ENCODE measurements at places on chromosomes 5 and 9.

DNA sequence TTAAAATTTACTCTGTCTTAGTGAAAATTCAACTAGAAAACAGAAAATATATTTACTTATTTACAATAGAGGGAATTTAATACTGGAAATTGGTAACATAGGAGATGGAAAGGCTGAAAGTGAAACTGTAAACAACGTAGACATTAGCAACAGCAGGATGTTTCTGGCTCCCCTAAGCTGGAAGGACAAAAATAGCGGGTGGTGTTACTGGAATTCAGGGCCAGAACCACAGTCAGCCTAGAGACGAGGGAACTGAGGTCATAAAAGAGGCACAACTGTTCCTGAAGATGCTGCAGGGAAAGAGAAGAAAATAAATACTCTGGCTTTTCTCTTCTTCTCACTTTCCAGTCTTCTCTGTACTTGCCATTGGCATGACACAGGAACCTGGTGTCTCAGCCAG lies 80.4 kb upstream of the NIPBL start:
- no peak for DNase-seq

DNA sequence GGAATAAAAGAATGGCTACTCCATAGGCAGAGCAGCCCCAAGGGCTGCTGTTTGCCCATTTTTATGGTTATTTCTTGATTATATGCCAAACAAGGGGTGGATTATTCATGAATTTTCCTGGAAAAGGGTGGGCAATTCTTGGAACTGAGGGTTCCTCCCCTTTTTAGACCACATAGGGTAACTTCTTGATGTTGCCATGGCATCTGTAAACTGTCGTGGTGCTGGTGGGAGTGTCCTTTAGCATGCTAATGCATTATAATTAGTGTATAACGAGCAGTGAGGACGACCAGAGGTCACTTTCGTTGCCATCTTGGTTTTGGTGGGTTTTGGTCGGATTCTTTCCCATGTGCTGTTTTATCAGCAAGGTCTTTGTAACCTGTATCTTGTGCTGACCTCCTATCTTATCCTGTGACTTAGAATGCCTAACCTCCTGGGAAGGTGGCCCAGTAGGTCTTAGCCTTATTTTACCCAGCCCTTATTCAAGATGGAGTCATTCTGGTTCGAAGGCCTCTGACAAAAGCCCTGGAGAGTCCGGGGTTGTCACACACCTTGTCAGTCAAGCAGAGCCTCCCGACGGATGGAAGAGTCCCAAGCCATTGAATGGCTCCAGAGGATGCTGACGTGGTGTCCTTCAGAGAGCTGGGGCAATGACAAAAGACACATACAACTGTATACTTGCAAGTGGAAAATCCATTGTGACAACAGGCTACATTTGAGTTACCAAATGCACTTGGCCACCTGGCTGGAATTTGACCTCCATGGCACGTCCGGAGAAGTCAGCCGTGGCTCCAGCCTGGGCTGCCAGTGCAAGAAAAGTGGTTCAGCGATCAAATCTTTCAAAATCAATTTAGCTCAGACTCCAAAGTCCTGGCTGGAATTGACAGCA lies 67.1 kb upstream of the CLINT1 start:
- DNase-seq: no peak

DNA sequence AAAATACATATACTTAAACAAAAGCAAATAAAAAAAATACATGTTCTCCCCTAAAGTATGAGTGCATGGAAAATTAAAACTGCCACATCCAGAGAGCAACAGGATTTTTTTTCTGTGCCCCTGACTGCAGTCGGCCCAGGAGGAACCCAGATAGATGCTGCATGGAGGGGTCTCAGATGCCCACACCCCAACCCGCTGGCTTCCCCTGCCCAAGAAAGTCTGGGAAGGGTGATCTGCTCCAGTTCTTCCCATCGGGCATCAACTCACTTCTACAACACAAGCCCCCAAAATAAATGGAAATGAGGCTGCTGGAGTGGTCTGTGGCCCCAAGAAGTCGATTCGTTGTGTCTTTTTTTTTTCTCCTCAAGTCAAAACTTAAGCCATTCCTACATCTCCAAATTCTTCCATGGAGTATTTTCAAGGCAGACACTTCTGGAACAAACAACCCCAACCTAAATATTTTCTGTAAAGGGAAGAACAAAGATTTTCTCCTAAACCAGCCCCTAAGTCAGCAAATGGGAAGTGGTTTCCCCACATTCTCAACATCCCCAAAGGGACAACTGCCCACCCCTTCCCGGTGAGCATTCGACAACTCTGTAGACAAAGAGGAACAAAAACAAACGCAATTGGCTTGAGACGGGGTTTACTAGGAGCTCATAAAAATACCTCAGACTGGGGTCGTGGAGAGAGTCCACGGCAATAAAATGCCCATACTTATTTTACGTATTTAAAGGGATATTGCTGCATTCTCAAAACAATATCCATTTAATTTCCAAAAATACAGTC lies 46.7 kb downstream of the ROR2 start:
- no peak for DNase-seq

DNA sequence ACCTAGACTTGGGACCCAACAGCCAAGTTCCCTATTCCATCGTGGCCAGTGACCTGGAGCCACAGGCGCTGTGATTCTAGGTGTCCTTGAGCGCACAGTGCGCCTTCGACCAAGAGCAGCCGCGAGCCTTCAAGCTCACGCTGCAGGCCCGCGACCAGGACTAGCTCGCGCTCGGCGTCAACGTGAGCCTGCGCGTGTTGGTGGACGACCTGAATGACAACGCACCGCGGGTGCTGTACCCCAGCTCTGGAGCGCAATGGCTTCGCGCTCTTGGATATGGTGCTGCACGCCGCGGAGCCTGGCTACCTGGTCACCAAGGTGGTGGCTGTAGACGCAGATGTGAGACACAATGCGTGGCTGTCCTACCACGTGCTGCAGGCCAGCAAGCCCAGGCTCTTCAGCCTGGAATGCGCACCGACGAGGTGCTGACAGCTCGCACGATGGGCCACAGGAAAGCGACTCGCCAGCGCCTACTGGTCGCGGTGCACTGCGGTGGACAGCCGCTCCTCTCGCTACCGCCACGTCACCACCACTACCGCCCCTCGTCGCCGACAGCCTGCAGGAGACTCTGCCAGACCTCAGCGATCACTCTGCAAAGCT lies 11.4 kb downstream of the PCDHGA12 start:
- DNase-seq: no peak

DNA sequence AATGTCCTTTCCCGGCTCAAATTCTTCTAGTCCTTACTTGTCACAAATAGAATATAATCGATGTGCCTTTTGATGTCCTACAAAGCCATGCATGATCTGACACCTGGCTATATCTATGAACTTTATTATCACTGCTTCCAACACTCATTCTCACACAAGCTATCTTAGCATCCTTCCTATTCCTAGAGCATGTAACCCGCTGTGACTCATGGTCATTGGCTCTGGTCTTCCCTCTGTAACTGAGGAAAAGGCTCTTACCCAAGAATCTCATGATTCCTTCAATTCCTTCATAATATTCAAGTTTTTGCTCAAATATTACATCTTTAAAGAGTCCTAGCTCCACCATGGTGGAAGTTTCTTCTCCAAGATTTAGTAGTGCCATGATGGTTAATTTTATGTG lies 480.0 kb upstream of the PAPPA start:
- no peak for DNase-seq

DNA sequence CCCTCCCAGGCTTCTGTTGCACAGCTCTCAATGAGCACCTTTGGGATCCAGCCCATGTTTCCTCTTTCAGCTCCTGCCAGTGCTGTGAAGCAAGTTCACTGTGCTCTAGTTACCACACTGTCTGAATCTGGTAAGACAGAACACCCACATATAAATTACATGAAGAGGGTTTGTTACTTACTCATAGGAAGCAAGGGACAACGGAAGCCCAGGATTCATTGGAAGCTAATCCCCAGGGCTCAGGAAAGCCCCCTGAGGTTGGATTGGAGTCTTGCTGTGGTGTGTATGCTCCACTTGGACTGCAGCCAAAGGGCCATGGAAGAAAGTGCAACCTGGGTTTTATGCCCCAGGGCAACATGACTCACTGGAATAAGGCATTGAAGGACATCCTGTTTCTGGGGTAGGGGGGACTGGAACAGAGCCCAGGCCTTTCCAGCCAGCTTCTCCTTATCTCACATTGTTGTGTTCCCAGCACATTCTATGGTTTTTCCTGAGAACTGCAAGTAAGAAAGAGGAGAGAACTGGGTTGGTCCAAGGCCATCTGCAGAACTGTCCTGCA lies 15.6 kb upstream of the CLK4 start:
- no peak for DNase-seq

GRCh38 chr5:125654392-125654791 lies 768.8 kb upstream of the GRAMD2B start:
- DNase-seq: no peak

- DNase-seq: no peak
Observed at GRCh38 chr5:24232929-24233498, 411.8 kb downstream of the CDH10 start.

DNA sequence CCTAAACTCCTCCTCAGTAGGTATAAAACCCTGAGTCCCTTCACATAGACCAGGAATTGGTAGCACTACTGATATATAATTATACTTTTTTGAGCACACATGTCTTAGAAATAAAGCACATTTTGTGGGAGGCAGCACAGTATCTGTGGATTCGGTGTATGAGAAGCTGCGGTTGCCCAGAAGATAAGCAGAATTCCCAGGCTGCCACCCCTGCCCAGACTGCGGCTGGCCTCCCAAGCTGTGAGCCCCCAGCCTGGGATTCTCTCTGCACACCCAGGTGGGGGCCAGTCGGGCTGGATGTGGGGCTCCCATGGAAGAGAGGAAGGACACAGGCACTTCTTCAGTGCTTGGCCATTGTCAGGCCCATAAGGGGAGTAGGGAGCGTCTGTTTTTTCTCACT lies 25.6 kb upstream of the ANGPTL2 start:
- no peak for DNase-seq

- no peak for DNase-seq
Observed at GRCh38 chr9:4640027-4640426, 22.1 kb upstream of the PLPP6 start.

DNA sequence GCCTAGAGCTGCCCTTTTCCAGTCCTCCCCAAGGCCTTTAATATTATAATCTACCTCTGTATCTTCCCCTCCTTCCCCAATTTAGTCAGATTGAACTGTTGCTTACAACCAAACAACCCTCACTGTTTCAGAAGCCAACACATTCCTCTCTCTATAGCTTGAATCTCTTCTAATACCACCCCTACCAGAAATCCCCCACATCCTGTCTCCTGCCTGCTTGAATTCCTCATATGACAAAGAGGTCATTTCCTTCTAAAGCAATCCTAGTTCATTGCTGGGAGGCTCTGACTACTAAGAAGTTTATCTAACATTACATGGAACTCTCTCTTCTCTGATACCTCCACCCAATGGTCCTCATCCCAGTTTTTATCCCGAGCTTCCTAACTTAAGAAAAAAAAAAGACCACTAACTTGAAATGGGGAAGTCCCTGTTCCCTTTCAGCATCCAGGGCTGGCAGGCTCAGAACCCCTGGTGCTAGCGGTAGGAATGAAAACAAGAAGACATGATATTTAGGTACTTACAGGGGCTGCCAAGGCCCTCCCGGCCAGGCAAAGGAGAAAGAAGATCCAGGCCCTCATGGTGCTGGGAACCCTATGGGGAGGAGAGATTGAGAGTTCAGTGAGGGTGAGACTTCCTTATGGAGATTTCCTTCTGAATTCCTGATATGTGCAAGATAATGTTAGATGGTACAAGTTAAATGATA lies 11.0 kb downstream of the SPARC start:
- no peak for DNase-seq

DNA sequence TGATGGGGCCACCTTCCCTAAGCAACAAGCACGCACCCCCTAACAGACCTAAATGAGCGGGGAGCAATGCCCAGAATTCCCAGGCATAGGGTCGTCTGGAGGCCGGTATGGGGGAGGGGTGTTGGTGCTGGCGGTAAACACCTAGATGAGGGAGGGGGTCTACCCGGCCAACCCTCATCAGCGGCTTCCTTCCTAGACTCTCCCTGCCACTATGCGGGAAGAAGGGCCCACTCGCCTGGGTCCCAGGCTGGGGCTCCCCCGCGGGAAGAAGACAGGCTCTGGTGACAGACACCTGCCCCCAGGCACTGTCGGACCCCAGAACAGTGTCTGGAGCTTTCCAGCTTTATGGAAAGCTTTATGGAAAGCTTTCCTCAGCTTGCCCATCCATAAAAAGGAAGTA lies 519.0 kb upstream of the SEMA6A start:
- no peak for DNase-seq

GRCh38 chr9:2608276-2608675 lies 13.3 kb upstream of the VLDLR start:
- no peak for DNase-seq

- DNase-seq: no peak
Observed at GRCh38 chr5:163916376-163916775, 411.0 kb downstream of the MAT2B start.

GRCh38 chr5:32387211-32387610 lies 57.3 kb downstream of the ZFR start:
- no peak for DNase-seq

DNA sequence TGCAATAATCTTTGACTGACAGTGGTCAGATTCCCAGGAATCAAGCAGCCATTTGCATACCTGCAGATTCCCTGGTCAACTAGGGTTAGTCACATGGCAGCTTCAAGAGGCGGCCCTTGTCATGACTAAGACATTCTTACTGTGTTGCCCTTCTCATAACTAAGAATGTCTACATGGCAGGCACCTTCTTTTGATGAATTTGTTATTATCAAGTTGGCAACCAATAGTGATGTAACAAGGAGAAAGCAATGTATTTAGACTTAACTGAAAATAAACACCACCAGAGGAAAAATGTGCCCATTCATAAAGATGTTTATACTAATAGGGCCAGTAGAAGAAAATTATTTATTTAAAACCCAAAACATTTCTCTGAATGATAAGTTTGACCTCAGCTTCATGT lies 215.6 kb downstream of the TLE1 start:
- DNase-seq: no peak

DNA sequence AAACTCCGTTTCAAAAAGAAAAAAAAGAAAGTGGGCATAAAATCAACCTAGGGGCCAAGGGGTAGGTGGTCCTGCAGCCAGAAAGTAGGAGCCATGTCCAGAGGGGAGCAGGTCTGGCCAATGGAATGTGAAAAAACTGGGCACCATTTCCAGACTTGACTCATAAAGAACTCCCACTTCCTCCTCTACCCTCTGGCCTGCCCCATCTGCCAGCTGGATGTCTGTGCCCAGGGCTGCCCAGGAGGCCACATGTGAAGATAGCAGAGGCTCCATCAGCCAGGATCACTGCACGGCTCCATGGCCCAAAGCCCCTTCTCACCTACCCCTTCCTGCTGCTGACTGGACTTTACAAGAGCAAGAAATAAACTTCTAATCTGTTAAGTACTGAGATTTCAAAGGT lies 42.1 kb upstream of the EEIG1 start:
- DNase-seq: no peak

DNA sequence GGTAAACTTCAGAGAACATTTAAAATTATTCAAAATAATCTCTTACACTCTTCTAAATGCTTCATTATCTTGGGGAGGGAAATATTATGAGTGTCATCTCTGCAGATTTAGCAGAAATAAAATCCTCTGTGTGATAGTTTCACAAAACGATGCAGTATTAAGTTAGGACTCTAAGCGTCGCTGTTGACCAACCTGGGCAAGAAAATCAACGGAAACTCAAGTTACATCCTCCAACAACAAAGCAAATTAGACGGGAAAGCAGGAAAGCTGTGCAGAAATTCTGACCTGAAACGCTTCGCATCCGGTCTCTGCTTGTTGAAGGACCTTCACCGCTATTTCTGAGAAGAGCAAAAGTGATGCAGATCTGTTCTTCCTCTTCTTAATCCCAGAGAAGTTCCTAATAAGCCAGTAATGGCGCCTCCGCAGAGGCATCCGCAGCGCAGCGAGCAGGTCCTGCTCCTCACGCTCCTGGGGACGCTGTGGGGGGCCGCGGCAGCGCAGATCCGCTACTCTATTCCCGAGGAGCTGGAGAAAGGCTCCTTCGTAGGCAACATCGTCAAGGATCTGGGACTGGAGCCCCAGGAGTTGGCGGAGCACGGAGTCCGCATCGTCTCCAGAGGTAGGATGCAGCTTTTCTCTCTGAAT lies at the start of gene PCDHGA6:
TSS of gene PCDHGA6 (plus strand) at position 219 of the 645 bp plus-strand sequence. CDS start at position 412, 193 bp downstream.
- DNase-seq: no peak
